HEK293T (cell line): ENCODE measurements at places on chromosomes 2 and 18.

- no peak for DNase-seq
These were observed 59.1 kb upstream of the DAPL1 start for GRCh38 chr2:158735822-158736580.

DNA sequence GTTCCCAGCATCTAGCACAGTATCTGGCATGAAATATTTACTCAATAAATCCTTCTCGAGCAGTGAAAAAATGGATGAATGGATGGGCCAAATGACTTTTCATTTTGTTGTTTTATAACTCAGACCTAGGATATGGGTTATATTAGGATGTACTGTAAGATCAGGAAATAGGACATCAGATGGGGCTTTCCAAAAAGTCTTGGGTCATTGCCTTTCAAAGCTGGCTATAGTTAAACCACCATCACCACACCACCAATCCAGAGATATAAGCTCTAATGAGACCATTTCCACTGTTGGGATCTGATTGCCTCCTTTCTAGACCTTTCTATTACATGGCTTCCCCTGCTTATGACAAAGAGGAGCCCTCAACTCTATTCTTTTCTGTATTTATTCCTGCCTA lies 525.0 kb upstream of the TCF4 start:
- no peak for DNase-seq

DNA sequence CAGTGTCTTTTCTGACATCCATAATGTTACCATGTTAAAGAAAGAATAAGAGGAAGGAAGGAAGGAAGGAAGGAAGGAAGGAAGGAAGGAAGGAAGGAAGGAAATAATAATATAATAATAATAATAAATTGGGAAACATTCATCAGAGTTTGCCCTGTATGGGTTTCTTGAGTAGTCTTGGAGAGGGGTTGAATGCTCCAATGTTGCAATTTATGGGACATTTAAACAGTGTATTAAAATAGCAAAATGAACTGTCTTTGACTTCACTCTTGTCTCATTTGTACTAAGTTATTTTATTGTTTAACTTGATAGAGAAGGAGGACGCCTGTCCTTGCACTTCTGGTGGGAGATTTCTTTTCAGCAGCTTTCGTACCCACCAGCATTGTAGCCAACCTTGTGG lies 277.7 kb downstream of the RNF144A start:
- no peak for DNase-seq

- no peak for DNase-seq
These were observed 372.8 kb upstream of the UBE2E3 start for GRCh38 chr2:180607514-180608049.

- DNase-seq, result no peak
These were observed 62.6 kb downstream of the SLC40A1 start for GRCh38 chr2:189517847-189518535.

GRCh38 chr2:133844214-133844892 lies 276.1 kb upstream of the NCKAP5 start:
- DNase-seq, result peak; percentile 80

DNA sequence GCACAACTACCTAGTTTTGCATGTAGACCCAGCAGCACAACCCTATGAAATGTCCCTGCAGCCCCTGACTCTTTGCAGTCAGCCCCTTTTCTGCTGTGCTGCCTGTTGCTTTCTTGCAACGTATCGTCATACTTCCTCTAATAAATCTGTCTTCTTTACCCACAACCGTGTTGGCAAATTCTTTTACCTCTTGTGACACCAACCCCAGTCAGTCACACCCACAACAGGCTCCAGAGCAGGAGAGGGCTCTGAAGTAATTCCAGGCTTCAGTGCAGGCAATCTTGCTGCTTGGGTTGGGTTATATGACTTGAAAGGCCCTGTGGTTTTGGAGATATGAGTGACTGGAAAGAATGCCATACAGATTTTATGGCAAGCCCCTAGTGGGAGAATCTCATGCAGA lies 79.1 kb upstream of the KCNH7 start:
- DNase-seq, result no peak

DNA sequence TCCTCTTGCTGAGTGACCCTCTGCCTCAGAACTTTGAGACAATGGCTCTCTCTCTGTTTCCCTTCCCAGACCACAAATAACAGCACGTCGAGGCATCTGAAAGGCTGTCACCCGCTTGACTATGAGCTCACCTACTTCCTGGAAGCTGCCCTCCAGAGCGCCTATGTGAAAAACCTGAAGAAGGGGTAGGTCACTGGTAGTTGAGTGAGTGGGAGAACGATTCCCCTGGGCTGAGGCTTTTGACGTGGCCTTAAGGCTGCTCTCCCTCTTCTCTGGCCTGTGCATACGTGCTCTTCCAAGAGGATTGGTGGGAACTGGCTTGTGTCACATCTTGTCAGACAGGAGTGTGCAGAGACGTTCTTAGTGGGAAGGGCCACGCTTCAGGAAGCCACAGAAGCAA lies 63.1 kb upstream of the MCFD2 start:
- no peak for DNase-seq
